ENCODE measurements at places on chromosomes 7 and 10. TPM values are rescaled to one million over a fixed set of nuclear protein-coding genes. Genes with fewer than 3 reads are reported as not detected.

GRCh38 chr7:113460067-113460466 lies 341.7 kb upstream of the SMIM30 start:
- H3K36me3 ChIP-seq = no peaks in the 10 kb centered on the region
- ATAC-seq = no peak
- no peaks in the 10 kb centered on the region for H3K27me3 ChIP-seq
- no peak overlapping the region for H3K4me3 ChIP-seq
- H3K4me1 ChIP-seq = no peaks in the 10 kb centered on the region

Gene TAS2R16
- total RNA-seq = not detected

- H3K27me3 ChIP-seq = no peaks in the 10 kb centered on the region
- H3K4me1 ChIP-seq = no peaks in the 10 kb centered on the region
- no peak overlapping the region for H3K27ac ChIP-seq
- H3K4me3 ChIP-seq = no peak overlapping the region
Observed at GRCh38 chr7:19249281-19249680, 104.1 kb upstream of the FERD3L start.

GRCh38 chr10:101748496-101748895 lies 27.4 kb downstream of the FGF8 start:
- no peak for ATAC-seq
- peaks cover 5% of the 10 kb centered on the region for H3K27me3 ChIP-seq
- H3K4me3 ChIP-seq = no peak overlapping the region
- H3K27ac ChIP-seq = no peak overlapping the region
- H3K4me1 ChIP-seq = no peaks in the 10 kb centered on the region

- H3K27ac ChIP-seq = peak overlapping the region; percentile 48
- peaks cover 41% of the 10 kb centered on the region for H3K27me3 ChIP-seq
- H3K4me3 ChIP-seq = peak overlapping the region; percentile 72
- peaks cover 28% of the 10 kb centered on the region for H3K4me1 ChIP-seq
- ATAC-seq = peak; percentile 62
Observed at GRCh38 chr7:22565315-22565811, 65.4 kb upstream of the STEAP1B start.

Gene NUTM2A
- total RNA-seq = 0.50 TPM

Gene FAM13C
- total RNA-seq = not detected

GRCh38 chr10:24952707-24953645 lies 570 bp upstream of the PRTFDC1 start:
- H3K4me3 ChIP-seq = peak overlapping the region; percentile 69
- no peaks in the 10 kb centered on the region for H3K27me3 ChIP-seq
- no peaks in the 10 kb centered on the region for H3K36me3 ChIP-seq
- H3K27ac ChIP-seq = peak overlapping the region; percentile 73
- peak; percentile 63 for ATAC-seq
- peaks cover 14% of the 10 kb centered on the region for H3K4me1 ChIP-seq

DNA sequence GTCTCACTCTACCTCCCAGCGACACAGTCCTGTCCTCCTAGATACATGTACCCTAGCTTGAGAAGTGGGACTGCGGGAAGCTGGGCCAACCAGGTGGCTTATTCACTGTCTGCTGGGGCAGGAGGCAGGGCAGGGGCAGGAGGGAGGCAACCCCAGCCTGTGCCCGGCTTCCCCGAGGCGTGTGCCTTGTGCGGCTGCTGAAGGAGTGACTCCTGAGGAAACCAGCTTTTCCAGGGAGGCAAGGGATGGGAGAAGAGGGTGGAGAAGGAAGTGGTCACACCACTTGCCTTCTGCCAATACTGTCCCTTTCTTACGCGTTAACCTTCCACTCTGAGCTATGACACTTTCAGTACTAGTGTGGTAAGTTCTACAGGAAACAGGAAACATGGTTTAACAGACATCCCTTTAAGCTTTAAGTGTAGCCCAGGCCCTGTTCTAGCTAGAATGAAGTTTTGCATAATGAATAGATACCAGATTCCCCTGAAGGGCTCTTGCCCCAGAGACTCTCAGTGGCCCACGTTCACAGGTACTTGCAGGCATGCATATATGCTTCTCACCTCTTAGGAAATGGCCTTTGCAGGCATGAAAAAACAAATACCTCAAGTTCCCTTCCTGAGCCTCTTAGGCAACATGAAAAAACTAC lies 40.6 kb downstream of the SYPL1 start:
- H3K27ac ChIP-seq = peak overlapping the region; percentile 87
- H3K4me1 ChIP-seq = peaks cover 10% of the 10 kb centered on the region
- peak; percentile 98 for ATAC-seq
- H3K36me3 ChIP-seq = no peaks in the 10 kb centered on the region
- peak overlapping the region; percentile 76 for H3K4me3 ChIP-seq
- H3K27me3 ChIP-seq = no peaks in the 10 kb centered on the region

Gene FKBP6
- not detected for total RNA-seq

DNA sequence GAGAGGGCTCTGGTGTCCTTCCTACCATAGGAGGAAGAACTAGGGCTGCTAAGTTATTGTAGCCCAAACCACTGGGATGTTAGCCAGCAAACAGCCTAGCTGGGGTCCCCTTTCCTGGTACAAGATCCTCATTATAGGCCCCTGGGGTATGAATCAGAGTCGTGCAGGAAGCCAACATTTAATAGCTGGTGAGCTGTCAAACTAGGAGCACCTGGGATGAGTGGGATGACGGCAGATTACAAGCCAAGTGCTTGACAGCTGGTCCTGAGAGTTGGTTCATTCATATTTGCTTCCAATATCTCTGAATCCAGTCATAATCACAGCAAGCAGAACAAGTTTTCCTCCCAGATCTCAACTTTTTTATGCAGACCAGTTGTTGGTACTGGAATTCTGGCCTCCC lies 25.1 kb upstream of the DNAJB12 start:
- ATAC-seq = no peak
- peaks cover 8% of the 10 kb centered on the region for H3K4me1 ChIP-seq
- H3K27ac ChIP-seq = no peak overlapping the region
- H3K4me3 ChIP-seq = no peak overlapping the region

Gene UCN3
- not detected for total RNA-seq

DNA sequence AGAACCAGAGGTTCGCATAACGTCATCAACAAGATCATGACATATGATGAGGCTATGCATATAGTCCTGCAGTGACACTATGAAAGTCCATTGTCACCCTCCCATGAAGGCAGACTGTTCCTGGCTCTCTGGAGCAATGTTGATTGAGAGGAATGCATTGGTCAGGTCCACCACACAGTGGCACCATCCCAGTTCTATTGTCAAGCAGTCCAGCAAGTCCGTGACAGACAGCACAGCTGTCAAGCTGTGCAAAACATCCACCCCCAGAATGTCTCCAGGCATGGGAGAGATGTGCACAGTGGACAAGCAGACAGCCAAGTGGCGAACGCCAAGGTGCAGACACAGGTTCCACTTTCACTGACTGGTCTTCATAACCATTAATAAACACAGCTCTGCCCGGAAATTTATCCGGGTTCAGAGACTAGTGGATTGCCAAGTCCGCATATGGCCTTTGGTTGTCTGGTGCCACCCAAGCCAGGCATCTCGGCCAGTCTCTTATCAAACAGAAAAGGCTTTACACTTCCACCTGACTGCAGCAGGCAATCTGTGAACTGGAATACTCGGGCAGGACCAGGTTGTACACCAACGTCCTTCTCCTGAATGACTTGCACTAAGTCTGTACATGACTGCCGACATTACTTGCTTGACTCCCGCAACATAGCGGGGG lies 7.2 kb downstream of the RNF133 start:
- no peak overlapping the region for H3K4me3 ChIP-seq
- H3K4me1 ChIP-seq = no peaks in the 10 kb centered on the region
- no peaks in the 10 kb centered on the region for H3K27me3 ChIP-seq

GRCh38 chr7:80781146-80781545 lies 137.7 kb downstream of the SEMA3C start:
- no peaks in the 10 kb centered on the region for H3K27me3 ChIP-seq
- H3K4me1 ChIP-seq = no peaks in the 10 kb centered on the region
- no peaks in the 10 kb centered on the region for H3K36me3 ChIP-seq

DNA sequence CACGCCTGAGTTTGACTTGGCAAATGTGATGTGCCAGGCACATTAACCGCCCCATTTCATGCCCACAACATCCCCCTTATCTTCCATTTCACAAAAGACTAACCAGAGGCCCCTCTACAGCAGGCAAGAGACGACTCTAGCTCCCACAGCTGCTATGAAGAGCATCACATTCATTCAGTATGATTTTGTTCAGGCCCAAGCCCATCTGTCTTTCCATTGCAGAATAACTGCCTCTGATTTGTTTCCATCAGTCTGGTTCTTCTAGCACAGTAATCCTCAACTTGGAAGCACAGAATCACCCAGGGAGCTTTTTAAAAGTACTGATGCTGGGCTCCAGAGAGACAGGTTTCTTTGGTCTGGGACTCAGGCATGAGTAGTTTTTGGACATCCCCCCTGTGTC lies 169.7 kb downstream of the NEURL1 start:
- peaks cover 4% of the 10 kb centered on the region for H3K4me1 ChIP-seq
- no peaks in the 10 kb centered on the region for H3K36me3 ChIP-seq
- no peak for ATAC-seq
- H3K27ac ChIP-seq = no peak overlapping the region

DNA sequence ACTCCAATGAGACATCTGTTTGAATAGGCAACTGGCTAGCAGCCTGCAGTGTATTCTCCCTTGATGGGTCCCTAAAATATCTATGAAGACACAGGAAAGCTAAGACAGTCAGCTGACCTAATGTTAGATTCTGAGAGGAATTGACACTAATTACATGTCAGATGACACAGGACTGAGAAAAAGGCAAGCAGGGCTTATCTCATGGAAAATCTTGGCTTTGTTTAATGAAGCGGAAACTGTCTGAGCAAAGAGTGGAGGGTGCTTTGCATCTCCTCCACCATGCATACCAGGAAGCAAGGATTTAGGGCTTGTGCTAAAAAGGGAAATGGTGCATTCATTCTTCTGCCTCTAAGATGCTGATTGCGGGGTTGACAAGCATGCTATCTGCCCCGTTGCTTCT lies 135.5 kb upstream of the GLI3 start:
- no peak for ATAC-seq
- no peaks in the 10 kb centered on the region for H3K4me1 ChIP-seq
- H3K36me3 ChIP-seq = no peaks in the 10 kb centered on the region
- H3K4me3 ChIP-seq = no peak overlapping the region
- H3K27me3 ChIP-seq = peaks cover 4% of the 10 kb centered on the region

DNA sequence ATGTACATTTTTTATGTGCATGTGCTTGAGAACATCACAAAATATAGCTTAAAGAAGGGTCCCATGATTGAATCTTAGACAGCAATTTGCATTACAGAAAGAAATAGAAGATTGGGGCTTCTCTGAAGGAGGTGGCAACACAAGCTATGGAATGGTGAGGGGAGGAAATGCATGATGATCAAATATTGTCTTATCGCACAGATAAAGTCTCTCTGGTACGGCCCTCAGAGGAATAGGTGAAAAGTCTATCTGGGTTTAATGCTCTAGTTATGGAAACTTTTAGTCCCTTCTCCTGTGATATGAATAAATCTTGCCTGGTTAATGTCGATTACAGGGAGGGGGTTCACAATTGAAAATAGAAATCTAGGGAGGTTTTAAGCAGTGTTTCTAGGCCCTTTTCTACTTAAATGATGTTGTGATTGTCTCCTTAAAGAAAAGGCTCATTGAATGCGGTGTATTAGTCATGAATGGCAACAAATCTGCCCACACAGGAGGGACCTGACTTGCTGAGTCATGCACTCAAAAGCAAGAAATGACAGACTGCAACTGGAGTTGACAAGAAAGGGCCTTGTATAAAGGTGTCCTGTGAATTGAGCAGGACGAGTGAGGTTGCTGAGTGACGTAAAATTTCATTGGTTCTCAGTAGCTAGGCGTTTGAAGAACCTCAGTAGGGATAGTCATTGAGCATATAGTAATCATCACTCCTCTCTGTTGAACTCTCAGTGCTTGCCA lies 133.4 kb upstream of the CSTF2T start:
- no peaks in the 10 kb centered on the region for H3K36me3 ChIP-seq
- ATAC-seq = peak; percentile 98

DNA sequence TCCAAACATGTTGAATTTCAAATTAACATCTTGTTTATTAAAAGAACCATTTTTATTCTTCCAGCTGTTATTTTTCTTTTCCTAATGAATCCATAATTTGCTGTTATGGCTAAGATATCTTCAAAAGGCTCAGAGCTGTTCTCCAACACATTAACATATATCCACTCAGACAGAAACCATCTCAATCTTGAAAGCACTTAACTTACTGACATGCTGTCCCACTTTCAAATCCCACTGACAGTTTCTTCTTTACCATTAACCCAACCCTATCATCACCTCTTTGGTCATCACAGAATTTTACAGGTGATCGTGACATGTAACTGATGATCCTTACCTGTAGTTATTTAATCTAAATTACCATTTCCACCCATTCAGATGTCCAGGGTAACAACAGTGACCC lies 75.5 kb upstream of the AFAP1L2 start:
- no peaks in the 10 kb centered on the region for H3K27me3 ChIP-seq
- peak; percentile 53 for ATAC-seq
- no peak overlapping the region for H3K4me3 ChIP-seq
- peaks cover 38% of the 10 kb centered on the region for H3K4me1 ChIP-seq
- H3K27ac ChIP-seq = peak overlapping the region; percentile 61

Gene PNLIPRP3
- total RNA-seq = not detected

Gene CC2D2B
- total RNA-seq = 0.24 TPM

GRCh38 chr10:108783897-108784296 lies 1139.4 kb downstream of the XPNPEP1 start:
- H3K4me3 ChIP-seq = no peak overlapping the region
- H3K27me3 ChIP-seq = no peaks in the 10 kb centered on the region
- ATAC-seq = no peak
- H3K4me1 ChIP-seq = no peaks in the 10 kb centered on the region

DNA sequence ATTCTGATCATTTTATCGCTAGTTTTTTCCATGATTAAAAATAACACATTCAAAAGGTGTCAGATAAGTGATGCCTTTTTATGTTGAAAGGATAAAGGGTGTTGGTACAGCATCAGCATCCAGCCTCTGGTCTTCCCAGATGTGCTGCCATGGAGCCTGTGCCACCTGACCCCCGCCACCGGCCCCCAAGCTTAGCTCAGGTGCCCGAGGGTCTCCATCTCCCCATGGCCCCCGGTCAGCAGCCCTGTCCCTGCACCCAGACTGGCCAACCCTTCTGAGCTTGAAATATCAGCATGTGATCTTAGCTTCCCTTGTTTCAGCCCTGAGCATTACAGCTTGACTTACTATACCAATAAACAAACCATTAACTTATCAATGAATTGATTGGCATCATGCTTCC lies 24.6 kb downstream of the PFKP start:
- peaks cover 60% of the 10 kb centered on the region for H3K4me1 ChIP-seq
- peak overlapping the region; percentile 75 for H3K4me3 ChIP-seq
- no peaks in the 10 kb centered on the region for H3K27me3 ChIP-seq
- H3K27ac ChIP-seq = peak overlapping the region; percentile 82
- ATAC-seq = no peak

Gene FAM221A
- 8.3 TPM for total RNA-seq

Gene VKORC1L1
- 22.8 TPM for total RNA-seq

GRCh38 chr7:92769844-92770243 lies 66.5 kb downstream of the CDK6 start:
- peak overlapping the region; percentile 90 for H3K27ac ChIP-seq
- H3K36me3 ChIP-seq = peaks cover 90% of the 10 kb centered on the region
- peaks cover 58% of the 10 kb centered on the region for H3K4me1 ChIP-seq
- no peaks in the 10 kb centered on the region for H3K27me3 ChIP-seq

Gene ZNF485
- total RNA-seq = 4.3 TPM
